Activated CD4-positive, alpha-beta memory T cell treated with anti-CD3 and anti-CD28 coated beads for 36 hours (primary cell): ENCODE measurements at places on chromosomes 4 and X. TPM values are rescaled to one million over a fixed set of nuclear protein-coding genes. Genes with fewer than 3 reads are reported as not detected.

- no peak overlapping the region for H3K27ac ChIP-seq
- no peak for DNase-seq
- H3K4me3 ChIP-seq: no peak overlapping the region
- no peaks in the 10 kb centered on the region for H3K27me3 ChIP-seq
- H3K4me1 ChIP-seq: no peaks in the 10 kb centered on the region
These were observed 169.4 kb downstream of the IL1RAPL1 start for GRCh38 chrX:28756647-28757046.

Gene LONRF3
- total RNA-seq: 4.5 TPM

GRCh38 chrX:139094671-139095592, 383.4 kb upstream of the FGF13 start:
- no peak overlapping the region for H3K4me3 ChIP-seq
- H3K27me3 ChIP-seq: no peaks in the 10 kb centered on the region
- DNase-seq: no peak
- H3K36me3 ChIP-seq: no peaks in the 10 kb centered on the region
- H3K27ac ChIP-seq: no peak overlapping the region

Gene PDZD4
- total RNA-seq: 5.7 TPM

DNA sequence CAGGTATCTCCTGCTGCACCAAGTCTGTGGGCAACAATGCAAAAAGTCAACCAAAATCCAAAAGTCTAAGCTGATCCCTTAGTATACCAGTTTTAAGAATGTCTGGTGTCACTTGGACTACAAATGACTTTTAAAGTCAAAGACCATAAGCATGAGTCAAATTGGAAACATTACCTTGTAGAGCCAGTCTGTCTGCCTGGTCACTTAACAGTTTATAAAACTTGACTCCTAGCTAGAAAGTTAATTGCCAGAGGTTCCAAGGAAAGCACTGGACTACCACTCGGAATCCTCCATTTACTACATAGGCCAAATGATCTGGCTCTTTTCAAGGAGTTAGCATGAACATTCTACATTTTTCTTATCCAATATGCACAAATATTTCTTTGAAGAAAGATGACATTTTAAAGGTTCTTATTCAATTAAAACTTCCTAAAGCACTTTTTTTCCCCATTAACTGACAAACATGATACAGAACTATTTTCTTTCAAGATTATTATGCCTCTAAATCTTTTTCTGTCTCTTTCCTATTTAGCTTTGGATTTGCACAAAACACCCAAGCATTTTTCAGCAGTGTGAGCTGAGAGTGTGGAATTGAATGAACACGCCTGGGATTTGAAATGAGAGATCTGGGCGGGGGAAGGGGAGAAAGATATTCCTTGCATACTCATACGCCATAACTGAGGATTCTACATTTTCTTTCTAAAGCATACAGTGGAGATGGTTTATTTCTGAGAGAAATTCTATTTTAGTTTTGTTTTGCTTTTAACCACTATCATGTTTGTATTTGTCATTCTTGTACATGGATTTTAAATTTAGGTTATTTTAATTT, 188.4 kb downstream of the SHROOM3 start:
- DNase-seq: no peak
- H3K36me3 ChIP-seq: no peaks in the 10 kb centered on the region
- H3K4me1 ChIP-seq: no peaks in the 10 kb centered on the region
- H3K4me3 ChIP-seq: no peak overlapping the region
- peaks cover 32% of the 10 kb centered on the region for H3K27me3 ChIP-seq

Gene MORC4
- total RNA-seq: 12.1 TPM

Gene OTC
- total RNA-seq: not detected

- DNase-seq: no peak
- no peaks in the 10 kb centered on the region for H3K4me1 ChIP-seq
- H3K4me3 ChIP-seq: no peak overlapping the region
- peaks cover 3% of the 10 kb centered on the region for H3K36me3 ChIP-seq
- H3K27ac ChIP-seq: no peak overlapping the region
- H3K27me3 ChIP-seq: no peaks in the 10 kb centered on the region
These were observed 243.2 kb downstream of the MGST2 start for GRCh38 chr4:139908636-139909437.

DNA sequence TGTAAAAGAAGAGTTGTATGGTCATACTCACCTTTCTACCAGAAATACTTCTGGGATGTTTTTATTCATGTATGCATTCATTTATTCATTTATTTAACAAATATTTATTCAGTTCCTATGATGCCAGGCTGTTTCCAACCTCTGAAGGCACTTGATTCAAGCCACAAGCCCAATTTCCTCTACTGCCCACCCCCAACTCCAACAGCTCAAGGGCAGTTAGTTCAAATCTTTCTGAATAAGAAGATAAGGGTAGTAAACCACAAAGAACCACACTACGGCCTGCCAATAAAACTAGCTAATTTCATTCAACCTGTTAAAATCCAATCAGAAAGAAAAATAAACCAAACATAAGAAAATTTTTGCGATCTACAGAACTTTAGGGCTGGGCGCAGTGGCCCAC, 31.2 kb downstream of the LRBA start:
- peaks cover 21% of the 10 kb centered on the region for H3K36me3 ChIP-seq
- peaks cover 44% of the 10 kb centered on the region for H3K4me1 ChIP-seq
- no peak for DNase-seq
- H3K27me3 ChIP-seq: no peaks in the 10 kb centered on the region
- no peak overlapping the region for H3K4me3 ChIP-seq

DNA sequence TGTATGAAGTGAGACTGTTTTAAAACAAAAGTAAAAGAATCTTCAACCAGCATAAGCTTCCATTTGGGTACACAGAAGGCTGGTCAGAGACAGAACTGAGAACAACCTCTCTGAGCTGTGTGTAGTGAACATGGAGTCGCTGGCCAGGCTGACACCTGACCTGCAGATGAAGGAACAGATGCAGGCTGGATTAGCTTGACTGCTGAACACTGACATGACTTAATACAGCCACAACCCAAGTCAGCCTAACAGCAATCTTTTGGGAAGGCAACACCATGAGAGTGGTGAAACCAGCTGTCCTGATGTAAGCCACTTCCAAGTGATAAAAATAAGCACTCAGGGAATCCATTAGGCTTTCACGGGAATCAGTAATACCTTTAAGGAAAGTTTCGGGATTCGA, 10.1 kb downstream of the SCARB2 start:
- H3K4me3 ChIP-seq: no peak overlapping the region
- no peak overlapping the region for H3K27ac ChIP-seq
- H3K27me3 ChIP-seq: no peaks in the 10 kb centered on the region
- peaks cover 34% of the 10 kb centered on the region for H3K4me1 ChIP-seq
- no peaks in the 10 kb centered on the region for H3K36me3 ChIP-seq
- DNase-seq: no peak

Gene CSAG3
- total RNA-seq: not detected

DNA sequence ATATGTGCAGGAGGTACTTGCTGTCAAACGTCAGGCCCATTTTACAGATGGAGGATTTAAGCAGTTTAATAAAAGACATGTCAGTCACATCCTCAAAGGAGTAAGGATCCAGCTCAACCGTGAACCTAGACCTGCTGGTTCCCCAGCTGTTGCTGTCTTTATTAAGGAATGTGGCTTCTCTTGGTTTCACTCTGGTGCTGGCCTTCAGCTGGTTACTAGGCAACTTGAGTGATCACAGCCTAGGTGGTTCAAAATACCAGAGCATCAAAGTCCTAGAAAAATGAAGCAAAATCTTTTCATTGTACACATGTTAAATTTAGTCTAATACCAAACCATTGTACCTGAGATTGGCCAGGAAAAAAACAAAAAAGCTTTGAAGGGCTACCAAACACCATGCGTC, 32.7 kb upstream of the GLRA2 start:
- no peak overlapping the region for H3K27ac ChIP-seq
- no peak for DNase-seq
- no peak overlapping the region for H3K4me3 ChIP-seq
- H3K27me3 ChIP-seq: no peaks in the 10 kb centered on the region
- H3K4me1 ChIP-seq: peaks cover 18% of the 10 kb centered on the region

DNA sequence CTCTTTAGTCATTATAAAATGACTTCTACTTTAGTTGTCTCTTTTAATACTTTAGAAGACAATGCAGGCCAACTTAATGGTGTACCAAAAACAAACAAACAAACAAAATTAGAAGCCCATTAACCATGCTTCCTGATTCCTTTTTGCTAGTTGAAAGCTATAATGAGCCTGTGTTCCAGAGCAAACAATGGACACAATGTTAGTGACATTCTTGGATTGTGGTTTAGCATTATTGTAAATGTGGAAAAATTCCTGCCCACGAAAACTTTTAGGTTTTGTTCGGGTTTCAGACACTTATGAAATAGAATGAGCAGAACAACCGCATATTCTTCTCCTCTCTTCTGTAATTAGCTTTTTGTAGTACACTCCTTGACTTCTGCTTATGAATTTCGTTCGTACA, 1682.7 kb upstream of the PCDH7 start:
- no peaks in the 10 kb centered on the region for H3K36me3 ChIP-seq
- no peaks in the 10 kb centered on the region for H3K27me3 ChIP-seq
- no peak overlapping the region for H3K27ac ChIP-seq
- no peak for DNase-seq
- no peak overlapping the region for H3K4me3 ChIP-seq

DNA sequence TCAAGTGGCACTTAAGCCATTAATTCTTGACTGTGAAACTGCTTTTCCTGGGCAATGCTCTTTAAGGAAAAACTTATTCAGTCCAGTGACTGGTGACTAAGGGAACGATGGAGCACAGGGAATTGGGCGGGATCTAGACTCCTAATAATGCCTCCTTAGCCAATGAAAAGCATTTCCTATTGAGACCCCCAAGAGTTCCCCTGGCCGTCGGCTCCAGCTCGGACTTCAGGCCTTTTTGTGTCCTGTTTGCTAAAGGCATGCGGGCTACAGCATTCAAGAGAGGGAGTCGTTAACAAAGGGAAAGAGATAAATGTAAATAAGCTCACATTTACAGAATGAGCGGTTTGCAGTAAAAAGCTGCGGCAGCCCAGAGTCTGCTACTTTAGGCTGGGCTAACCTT, at the start of gene LPAR4:
TSS of gene LPAR4 (plus strand) at position 232 of the 400 bp plus-strand sequence. CDS start 7,150 bp downstream, outside the sequence.
- no peaks in the 10 kb centered on the region for H3K4me1 ChIP-seq
- DNase-seq: no peak
- H3K27ac ChIP-seq: no peak within 1 kb of the TSS

Gene GPR143
- total RNA-seq: not detected

Gene LDB2
- not detected for total RNA-seq

DNA sequence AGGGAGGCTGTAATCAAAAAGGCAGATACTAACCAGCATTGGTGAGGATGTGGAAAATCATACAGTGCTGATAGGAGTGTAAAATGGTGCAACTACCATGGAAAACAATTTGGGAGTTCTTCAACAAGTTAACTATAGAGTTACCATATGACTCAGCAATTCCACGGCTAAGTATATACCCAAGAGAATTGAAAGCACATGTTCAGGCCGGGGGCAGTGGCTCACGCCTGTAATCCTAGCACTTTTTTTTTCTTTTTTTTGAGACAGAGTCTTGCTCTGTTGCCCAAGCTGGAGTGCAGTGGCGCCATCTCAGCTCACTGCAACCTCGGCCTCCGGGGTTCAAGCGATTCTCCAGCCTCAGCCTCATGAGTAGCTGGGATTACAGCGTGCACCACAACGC, 15.0 kb upstream of the CD99L2 start:
- no peaks in the 10 kb centered on the region for H3K36me3 ChIP-seq
- DNase-seq: no peak
- H3K4me3 ChIP-seq: no peak overlapping the region

DNA sequence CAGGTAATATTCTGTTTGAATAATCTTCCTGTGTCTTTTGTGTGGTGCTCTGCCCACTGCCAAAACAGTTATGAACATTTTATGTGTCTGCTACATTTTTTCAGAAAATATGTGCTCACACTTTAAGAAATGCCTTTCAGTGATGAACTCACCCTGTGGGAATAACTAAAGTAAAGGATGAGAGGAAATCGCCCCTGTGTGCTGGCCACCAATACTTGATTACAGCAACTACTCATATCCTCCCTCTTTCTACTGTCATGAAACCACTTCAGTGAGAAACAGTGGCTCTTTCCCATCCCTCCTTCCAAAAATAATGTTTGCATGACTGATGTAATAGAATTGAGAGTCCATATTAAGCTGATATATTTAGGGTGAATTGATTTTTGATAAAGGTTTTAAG, 900.9 kb downstream of the RAB28 start:
- H3K27me3 ChIP-seq: no peaks in the 10 kb centered on the region
- DNase-seq: no peak
- no peak overlapping the region for H3K4me3 ChIP-seq
- no peak overlapping the region for H3K27ac ChIP-seq
- H3K36me3 ChIP-seq: no peaks in the 10 kb centered on the region

Gene ACOX3
- 45.8 TPM for total RNA-seq

DNA sequence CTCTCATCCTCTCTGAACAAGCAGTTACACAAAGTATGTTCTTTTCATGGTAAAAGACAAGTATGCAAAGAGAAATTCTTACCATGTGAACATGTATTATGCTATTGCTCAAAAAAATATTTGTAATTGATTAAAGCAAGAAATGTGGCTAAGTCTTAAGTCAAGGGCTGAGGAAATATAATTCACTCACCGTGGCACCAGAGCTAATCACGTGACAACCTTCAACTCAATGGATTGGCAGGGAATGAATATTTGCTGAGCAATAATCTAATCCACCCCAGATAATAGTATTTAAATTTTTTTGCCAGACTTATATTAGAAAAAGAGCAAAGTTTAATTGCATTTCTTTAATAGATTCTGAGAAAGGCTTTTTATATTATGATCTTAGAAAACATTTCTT, 310.2 kb downstream of the HS3ST1 start:
- peaks cover 3% of the 10 kb centered on the region for H3K27me3 ChIP-seq
- no peaks in the 10 kb centered on the region for H3K36me3 ChIP-seq
- DNase-seq: no peak
- H3K27ac ChIP-seq: no peak overlapping the region
- H3K4me3 ChIP-seq: no peak overlapping the region
- H3K4me1 ChIP-seq: no peaks in the 10 kb centered on the region

DNA sequence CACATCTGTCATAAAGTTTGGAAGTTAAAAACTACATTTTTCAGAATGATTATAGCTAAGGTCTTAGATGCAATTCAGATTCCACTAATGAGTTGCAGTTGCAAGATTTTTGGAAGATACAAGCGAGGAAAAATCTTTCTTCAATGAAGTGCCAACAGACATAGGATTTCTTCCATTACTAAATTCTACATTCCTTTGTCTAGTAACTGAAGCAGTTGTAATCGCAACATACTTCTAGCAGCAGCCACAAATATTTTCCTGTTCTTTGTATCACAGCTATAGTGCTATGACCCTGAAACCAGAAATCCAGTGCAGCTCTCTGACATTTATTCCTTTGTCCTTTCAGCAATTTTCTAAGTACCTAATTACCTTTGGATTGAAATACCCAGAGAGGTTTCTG, 225.2 kb upstream of the SLIT2 start:
- H3K27me3 ChIP-seq: no peaks in the 10 kb centered on the region
- no peak overlapping the region for H3K27ac ChIP-seq
- no peaks in the 10 kb centered on the region for H3K36me3 ChIP-seq
- no peak overlapping the region for H3K4me3 ChIP-seq
- no peaks in the 10 kb centered on the region for H3K4me1 ChIP-seq
- no peak for DNase-seq

DNA sequence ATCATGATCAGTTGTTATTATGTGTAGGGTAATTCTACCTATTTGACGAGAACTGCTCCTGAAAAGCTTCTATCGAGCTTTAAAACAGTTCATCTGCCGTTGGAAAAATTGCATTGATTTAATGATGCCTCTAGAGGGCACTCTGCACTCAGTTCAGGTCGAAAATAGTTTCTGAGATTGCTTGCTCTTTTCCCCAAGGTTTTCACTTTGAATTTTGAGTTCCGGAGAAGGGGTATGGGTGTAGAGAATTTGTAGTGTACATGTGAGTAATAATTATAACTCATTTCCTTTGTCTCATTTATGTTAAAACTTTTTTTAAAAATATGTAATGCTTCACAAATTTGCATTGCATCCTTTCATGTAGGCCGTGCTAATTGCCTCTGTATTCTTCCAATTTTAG, 28.4 kb upstream of the TNIP3 start:
- no peaks in the 10 kb centered on the region for H3K36me3 ChIP-seq
- no peaks in the 10 kb centered on the region for H3K27me3 ChIP-seq
- peak; percentile 33 for DNase-seq
- no peak overlapping the region for H3K4me3 ChIP-seq
- peaks cover 63% of the 10 kb centered on the region for H3K4me1 ChIP-seq

Gene VCX3B
- total RNA-seq: not detected
